ENCODE measurements at places on chromosomes 7 and 10.

- no peak for DNase-seq
These were observed 94.2 kb downstream of the C10orf90 start for GRCh38 chr10:126576336-126576735.

- DNase-seq, result no peak
These were observed 5.9 kb upstream of the SUN1 start for GRCh38 chr7:826230-826917.

- DNase-seq, result no peak
These were observed 3.2 kb upstream of the IFIT1 start for GRCh38 chr10:89389254-89389653.

GRCh38 chr7:19526639-19527038, 182.2 kb downstream of the POLR1F start:
- DNase-seq, result no peak

- no peak for DNase-seq
These were observed 77.9 kb downstream of the ZMIZ1 start for GRCh38 chr10:79146611-79147130.

- no peak for DNase-seq
These were observed 765.6 kb upstream of the GHITM start for GRCh38 chr10:83373671-83374070.
